ENCODE measurements at places on chromosomes 6 and 20. TPM values are rescaled to one million over a fixed set of nuclear protein-coding genes. Genes with fewer than 3 reads are reported as not detected.
A peak's percentile ranks its signal among the peaks of the same experiment; 100 is the strongest.

DNA sequence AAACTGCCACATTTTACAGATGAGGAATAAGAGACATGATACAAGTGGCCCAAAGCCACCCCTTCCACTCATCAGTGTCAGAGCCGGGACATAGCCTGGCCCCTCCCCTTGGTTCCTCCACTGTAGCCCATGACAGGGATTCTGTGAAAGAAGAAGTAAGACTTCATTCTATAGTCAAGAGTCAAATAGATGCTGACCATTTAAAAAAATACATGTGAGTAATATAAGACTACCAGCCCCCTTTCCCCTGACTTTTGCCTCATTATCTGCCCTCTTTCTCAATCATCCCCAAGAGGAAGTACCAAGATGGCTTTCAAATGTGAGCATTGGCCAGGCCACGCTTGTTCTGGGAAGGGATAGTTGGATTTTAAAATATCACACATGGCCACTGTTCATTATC is 57.8 kb upstream of the TAB2 start:
- no peak overlapping the region for H3K27ac ChIP-seq
- H3K36me3 ChIP-seq, result no peaks in the 10 kb centered on the region
- peaks cover 15% of the 10 kb centered on the region for H3K4me1 ChIP-seq
- no peak for DNase-seq
- no peak overlapping the region for H3K4me3 ChIP-seq

GRCh38 chr6:37493661-37493995 is 6.1 kb downstream of the CCDC167 start:
- H3K27ac ChIP-seq, result no peak overlapping the region
- no peaks in the 10 kb centered on the region for H3K4me1 ChIP-seq
- no peak overlapping the region for H3K4me3 ChIP-seq
- no peaks in the 10 kb centered on the region for H3K36me3 ChIP-seq
- DNase-seq, result no peak

DNA sequence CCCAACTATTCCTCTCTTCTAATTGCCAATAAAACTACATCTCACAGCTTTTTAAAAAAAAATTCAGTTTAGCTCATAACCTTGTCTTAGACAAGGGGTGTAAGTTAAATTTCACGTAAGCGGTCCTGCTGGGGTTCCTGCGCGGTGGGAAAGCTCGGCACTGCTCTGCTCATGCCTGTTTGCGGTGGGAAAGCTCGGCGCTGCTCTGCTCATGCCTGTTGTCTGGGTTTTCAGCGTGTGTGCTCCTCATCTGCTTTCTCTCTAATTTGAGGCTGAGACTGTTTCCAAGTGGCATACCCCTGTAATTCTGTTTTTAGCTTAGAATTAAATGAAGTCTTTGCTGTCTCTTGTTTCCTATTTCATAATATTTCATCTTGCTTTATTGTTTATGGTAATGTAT is 18.6 kb downstream of the ARID1B start:
- no peaks in the 10 kb centered on the region for H3K36me3 ChIP-seq
- no peak overlapping the region for H3K27ac ChIP-seq
- H3K4me1 ChIP-seq, result peaks cover 59% of the 10 kb centered on the region
- no peak overlapping the region for H3K4me3 ChIP-seq

SNAI1 gene
- 0.95 TPM for total RNA-seq

- peaks cover 6% of the 10 kb centered on the region for H3K4me1 ChIP-seq
- H3K4me3 ChIP-seq, result no peak overlapping the region
- H3K27ac ChIP-seq, result no peak overlapping the region
- no peak for DNase-seq
- H3K36me3 ChIP-seq, result no peaks in the 10 kb centered on the region
Measured at GRCh38 chr6:40406175-40406574, 181.0 kb downstream of the LRFN2 start.

DNA sequence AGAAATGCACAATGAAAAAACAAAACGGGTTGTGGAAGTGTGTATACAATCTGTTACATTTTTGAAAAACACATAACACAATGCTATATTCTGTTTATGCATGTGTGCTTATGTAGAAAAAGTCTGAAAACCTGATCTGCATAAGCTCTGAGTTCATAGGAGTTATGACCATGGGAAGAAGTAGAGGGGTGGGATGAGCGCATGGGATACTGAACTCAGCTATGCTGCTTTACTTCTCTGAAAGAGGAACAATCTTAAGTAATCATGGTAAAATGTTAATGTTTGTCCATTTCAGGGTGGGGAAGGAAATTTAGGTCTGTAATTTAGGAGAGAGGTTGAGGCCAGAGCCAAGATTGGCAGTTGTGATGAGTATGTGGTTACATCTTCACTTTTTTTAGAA is 126.8 kb downstream of the MTHFD1L start:
- DNase-seq, result no peak
- H3K4me3 ChIP-seq, result no peak overlapping the region
- peaks cover 7% of the 10 kb centered on the region for H3K36me3 ChIP-seq
- no peaks in the 10 kb centered on the region for H3K4me1 ChIP-seq

ANGPT4 gene
- not detected for total RNA-seq

PPP1R14C gene
- not detected for total RNA-seq

DNA sequence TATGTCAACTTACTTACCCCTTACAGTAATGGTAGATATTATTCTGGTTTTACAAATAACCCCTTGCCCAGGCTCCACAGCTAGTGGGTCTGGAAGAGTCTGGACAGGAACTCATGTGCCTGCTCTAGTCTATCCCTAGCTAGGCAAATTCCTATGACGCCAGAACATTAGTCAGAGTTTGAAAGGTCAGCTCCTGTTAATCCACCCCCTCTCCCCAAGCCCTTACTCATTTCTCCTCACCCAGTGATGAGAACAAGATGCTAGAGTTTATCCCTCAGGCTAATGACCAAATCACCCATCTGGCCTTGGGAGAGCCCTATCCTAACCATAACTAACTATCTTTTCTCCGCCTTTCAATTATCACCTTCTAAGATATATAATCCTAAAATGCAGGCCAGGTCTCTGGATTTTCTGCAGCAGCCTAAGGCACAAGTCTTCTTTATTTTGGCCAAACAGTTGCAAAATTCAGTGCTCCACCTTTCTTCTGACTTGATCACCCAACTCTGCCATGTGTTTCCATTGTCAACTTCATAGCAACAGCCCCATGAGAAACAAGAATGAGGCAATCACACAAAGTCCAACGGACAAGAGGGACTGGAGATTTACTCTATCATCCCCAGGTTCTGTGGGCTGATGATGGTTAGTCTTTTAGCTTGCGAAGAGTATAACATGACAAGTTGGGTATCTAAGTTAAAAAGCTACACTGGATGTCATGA is 113.3 kb downstream of the TASP1 start:
- no peak overlapping the region for H3K4me3 ChIP-seq
- no peaks in the 10 kb centered on the region for H3K27me3 ChIP-seq
- H3K36me3 ChIP-seq, result peaks cover 16% of the 10 kb centered on the region
- no peaks in the 10 kb centered on the region for H3K4me1 ChIP-seq
- no peak overlapping the region for H3K27ac ChIP-seq

GRCh38 chr6:82145926-82146452 is 101.6 kb downstream of the IBTK start:
- H3K36me3 ChIP-seq, result no peaks in the 10 kb centered on the region
- H3K4me1 ChIP-seq, result no peaks in the 10 kb centered on the region
- H3K27me3 ChIP-seq, result no peaks in the 10 kb centered on the region
- H3K27ac ChIP-seq, result no peak overlapping the region
- H3K4me3 ChIP-seq, result no peak overlapping the region
- no peak for DNase-seq

HLA-DQA2 gene
- total RNA-seq, result 1.1 TPM

DNA sequence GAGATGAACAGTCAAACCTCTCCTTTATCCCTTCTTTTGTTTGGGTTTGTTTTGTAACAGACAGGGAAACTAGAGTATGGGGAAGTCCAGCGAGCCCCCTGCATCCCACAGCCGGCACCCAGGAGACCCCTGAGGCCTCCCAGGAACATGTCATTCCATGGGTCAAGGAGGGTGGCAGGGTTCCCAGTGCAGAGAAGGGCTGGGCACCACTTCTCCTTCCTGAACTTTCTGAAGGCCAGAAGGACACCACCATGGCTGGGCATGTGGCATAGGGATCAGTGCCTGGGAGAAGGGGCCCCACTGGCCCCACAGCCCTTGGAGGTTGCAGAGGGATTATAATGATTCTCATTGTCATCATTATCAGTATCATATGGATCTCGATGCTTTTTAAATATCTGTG is 13.9 kb upstream of the CST7 start:
- H3K27me3 ChIP-seq, result no peaks in the 10 kb centered on the region
- no peaks in the 10 kb centered on the region for H3K36me3 ChIP-seq
- peaks cover 32% of the 10 kb centered on the region for H3K4me1 ChIP-seq
- no peak overlapping the region for H3K27ac ChIP-seq

- H3K36me3 ChIP-seq, result no peaks in the 10 kb centered on the region
- no peak for DNase-seq
- peaks cover 14% of the 10 kb centered on the region for H3K27me3 ChIP-seq
- H3K4me1 ChIP-seq, result no peaks in the 10 kb centered on the region
- H3K27ac ChIP-seq, result no peak overlapping the region
Measured at GRCh38 chr6:150293423-150294173, 75.2 kb upstream of the IYD start.

DPPA5 gene
- not detected for total RNA-seq

GRCh38 chr6:161080263-161080970 is 88.8 kb downstream of the MAP3K4 start:
- peaks cover 46% of the 10 kb centered on the region for H3K4me1 ChIP-seq
- peak; percentile 10 for DNase-seq
- peaks cover 62% of the 10 kb centered on the region for H3K36me3 ChIP-seq
- H3K27me3 ChIP-seq, result no peaks in the 10 kb centered on the region

DNA sequence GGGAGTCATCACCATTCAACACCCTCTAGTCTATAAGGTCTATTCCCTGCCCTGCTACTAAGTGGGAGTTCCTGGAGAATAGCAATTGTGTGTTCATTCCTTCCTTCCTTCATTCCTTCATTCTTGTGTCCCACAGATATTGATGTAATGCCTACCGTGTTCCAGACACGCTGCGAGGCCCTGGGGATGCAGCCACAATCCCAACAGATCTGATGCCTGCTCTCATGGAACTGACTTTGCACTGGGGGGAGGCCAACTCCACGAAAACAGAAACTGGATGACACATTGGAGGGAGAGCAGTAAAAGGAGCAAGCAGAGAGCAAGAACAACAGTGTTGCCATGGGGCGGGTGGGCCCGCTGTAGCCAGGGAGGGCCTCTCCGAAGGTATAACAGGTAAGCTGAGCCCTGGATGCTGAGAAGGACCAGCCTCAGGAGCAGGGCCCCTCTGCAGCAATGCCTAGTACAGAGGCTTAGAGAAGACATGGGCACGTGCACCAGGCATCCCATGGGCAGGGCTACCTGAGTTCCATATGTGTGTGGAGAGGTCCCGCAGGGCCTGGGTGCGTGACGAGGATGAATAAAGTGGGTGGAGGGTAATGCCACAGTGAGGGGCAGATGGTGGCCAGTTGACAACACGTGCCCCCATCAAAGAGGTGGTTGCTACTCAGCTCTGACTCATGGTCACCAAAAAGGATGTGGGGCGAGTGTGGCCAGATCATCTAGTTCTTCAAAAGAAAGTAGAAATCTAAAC is 173.9 kb downstream of the NFATC2 start:
- no peak for DNase-seq
- H3K27me3 ChIP-seq, result no peaks in the 10 kb centered on the region
- H3K36me3 ChIP-seq, result no peaks in the 10 kb centered on the region
- H3K27ac ChIP-seq, result no peak overlapping the region

GRCh38 chr6:15489261-15489962 is 173.4 kb downstream of the DTNBP1 start:
- no peak for DNase-seq
- no peak overlapping the region for H3K27ac ChIP-seq
- no peaks in the 10 kb centered on the region for H3K27me3 ChIP-seq
- H3K36me3 ChIP-seq, result peaks cover 30% of the 10 kb centered on the region

DNA sequence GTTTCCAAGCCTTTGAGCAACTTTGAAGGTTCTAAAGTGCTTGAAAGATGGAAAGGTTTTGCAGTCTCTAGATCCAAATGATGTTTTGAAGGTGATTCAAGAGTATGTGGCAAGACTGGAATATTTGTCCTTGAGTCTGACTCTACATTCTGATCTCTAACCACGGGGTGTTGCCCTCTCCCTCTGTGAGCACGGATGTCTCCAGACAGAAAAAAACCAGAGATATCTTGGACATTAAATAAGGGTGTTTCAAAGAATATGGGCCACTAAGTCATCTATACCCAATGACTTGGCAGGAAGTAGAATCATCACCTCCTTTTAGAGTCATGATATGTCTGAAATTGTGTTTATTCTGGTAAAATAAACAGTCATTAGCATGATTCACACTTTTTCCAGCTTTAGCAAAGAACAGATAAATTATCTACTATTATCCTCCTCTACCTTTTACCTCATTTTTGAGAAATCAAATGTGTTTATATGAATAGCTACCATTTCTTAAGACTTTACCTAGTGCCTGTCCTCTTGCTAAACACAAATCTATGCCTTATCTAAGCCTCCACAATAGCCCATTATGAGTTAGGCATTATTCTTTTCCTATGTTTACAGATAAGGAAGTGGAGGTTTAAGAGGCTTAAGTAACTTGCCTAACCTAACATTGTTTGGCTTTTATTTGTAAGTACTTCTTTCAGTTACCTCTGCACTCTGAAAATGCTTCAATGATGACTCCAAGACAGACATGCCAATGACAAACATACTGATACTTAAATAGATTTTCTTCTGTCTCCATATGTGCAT is 384.4 kb downstream of the BMP2 start:
- no peaks in the 10 kb centered on the region for H3K27me3 ChIP-seq
- no peaks in the 10 kb centered on the region for H3K36me3 ChIP-seq
- no peak overlapping the region for H3K4me3 ChIP-seq

DNA sequence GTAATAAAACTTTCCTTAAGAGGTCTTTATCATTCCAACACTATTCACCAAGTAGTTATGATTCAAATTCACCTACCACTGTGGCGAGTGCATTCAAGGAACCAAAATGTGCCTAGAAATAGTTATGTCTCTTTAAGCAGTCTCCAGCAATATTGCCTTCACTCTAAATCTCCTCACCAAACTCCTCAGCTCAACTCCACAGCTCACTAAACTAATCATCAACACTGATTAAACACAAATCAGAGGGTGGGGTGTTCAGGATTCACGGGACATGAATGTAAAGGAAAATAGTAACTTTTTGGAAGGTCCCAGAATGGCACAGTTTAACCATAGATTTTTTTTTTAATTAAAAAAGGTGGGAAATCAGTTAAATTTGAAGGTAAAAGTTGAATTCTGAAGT is 70.5 kb upstream of the THEMIS start:
- no peaks in the 10 kb centered on the region for H3K36me3 ChIP-seq
- peak overlapping the region; percentile 50 for H3K4me3 ChIP-seq
- DNase-seq, result no peak
- no peaks in the 10 kb centered on the region for H3K27me3 ChIP-seq

GRCh38 chr6:47552319-47552718 is 74.7 kb downstream of the CD2AP start:
- peaks cover 2% of the 10 kb centered on the region for H3K4me1 ChIP-seq
- no peak overlapping the region for H3K4me3 ChIP-seq
- no peak for DNase-seq
- no peaks in the 10 kb centered on the region for H3K36me3 ChIP-seq
- no peaks in the 10 kb centered on the region for H3K27me3 ChIP-seq
- no peak overlapping the region for H3K27ac ChIP-seq

DNA sequence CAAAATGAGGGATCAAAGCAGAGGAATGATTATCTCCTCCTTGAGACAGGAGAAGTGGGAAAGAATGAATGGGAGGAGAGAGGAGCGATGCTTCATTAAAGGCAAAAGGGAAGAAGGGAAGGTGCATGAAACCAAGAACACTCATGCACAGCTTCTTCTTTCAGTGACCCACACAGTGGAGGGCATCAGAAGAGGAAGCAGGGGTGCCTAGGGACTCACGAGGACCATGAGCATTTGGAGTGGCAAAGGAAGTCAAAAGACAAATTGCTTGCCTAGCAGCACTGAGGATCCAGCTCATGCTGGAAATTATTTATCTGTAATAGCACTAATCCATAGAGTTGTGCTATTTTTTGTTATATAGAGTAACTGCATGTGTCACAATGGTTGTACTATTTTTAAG is 66.1 kb downstream of the SMLR1 start:
- DNase-seq, result no peak
- no peaks in the 10 kb centered on the region for H3K4me1 ChIP-seq

All from T-cell (primary cell).